Glomerular endothelial cell (primary cell): ENCODE measurements at places on chromosomes 11 and 22. TPM values are rescaled to one million over a fixed set of nuclear protein-coding genes. Genes with fewer than 3 reads are reported as not detected.

DNA sequence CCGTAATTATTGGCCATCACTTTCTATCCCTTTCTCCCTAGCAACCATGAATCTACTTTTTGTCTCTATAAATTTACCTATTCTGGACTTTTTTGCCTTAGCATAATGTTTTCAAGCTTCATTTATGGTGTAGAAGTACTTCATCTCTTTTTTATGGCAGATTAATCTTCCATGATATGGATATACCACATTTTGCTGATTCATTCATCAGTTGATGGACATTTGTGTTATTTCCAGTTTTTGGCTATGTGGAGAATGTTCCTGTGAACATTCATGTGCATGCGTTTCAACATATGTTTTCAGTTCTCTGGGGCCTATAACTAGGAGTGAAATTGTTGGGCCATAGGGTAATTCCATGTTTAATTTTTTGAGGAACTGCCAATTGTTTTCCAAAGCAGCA is 12.8 kb downstream of the CAPN1 start:
- no peak for DNase-seq

GRCh38 chr11:16154715-16155396 is 201.5 kb downstream of the SOX6 start:
- DNase-seq: no peak

DNA sequence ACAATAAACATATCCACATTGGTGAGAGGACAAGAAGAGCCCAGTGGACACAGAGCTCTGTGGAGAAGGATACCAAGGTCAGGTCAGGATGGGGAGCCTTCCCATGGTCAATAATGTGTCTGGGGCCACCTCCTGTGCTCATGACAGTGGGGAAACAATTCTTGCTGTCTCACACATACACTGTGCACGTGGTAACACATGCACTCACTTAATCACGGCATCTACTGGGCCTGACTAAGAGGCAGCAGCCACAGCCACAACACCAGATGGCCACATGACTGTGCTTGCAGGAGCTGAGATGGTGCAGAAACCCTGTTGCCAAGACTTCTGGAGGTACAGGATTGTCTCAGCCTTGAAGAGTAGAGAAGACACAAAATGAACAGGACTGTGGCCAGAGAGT is 28.6 kb downstream of the C22orf42 start:
- no peak for DNase-seq

GRCh38 chr22:39248254-39248653 is 3.5 kb upstream of the PDGFB start:
- no peak for DNase-seq

DNA sequence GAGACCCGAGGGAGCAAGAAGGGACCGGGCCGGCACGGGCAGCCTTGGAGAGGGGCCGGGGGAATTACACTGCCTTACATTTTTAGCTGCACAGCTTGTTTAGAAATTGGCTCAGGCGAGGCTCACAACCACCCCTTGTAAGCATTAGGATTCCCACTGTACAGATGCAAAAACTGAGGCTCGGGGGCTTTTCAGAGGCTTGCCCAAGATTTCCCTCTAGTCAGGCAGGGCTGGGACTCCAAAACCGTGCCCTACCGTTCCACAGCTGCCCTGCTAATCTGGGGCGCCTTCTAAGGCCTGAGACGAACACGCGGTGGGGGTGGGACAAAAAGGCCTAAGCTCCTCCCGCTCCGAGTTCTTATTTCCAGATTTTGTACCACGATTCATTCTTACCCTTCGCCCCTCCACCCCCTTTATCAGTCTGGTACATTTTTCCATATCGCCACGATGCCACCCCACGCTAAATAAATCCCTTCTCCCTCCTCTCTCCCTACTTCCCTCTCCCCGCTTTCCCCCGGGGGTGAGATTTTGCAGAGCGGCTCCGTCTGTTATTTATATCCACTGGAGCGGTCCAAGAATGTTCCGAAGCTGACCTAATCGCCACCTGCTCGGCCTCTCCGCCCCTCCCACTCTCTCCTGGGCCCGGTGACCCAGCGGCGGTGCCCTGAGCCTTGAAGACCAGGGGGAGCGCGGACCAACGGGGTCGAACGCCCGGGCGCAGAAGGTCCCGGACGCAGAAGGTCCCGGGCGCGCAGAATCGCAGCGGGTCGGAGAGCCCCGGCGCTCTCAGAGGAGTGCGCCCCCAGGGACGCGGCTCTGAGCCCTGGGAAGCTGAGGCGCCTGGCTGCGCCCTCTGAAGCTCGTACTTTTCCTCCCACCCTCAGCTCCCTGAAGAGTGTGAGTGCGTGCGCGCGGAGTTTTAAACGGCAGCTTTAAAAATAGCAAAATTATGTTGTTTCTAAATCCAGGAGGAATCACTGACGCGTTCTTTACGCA is 764 bp upstream of the PACSIN3 start:
- DNase-seq: no peak

- DNase-seq: no peak
These were observed 144.3 kb downstream of the TRPC6 start for GRCh38 chr11:101439488-101439887.

- DNase-seq: no peak
These were observed 13.6 kb upstream of the OR56B1 start for GRCh38 chr11:5722622-5723021.

DNA sequence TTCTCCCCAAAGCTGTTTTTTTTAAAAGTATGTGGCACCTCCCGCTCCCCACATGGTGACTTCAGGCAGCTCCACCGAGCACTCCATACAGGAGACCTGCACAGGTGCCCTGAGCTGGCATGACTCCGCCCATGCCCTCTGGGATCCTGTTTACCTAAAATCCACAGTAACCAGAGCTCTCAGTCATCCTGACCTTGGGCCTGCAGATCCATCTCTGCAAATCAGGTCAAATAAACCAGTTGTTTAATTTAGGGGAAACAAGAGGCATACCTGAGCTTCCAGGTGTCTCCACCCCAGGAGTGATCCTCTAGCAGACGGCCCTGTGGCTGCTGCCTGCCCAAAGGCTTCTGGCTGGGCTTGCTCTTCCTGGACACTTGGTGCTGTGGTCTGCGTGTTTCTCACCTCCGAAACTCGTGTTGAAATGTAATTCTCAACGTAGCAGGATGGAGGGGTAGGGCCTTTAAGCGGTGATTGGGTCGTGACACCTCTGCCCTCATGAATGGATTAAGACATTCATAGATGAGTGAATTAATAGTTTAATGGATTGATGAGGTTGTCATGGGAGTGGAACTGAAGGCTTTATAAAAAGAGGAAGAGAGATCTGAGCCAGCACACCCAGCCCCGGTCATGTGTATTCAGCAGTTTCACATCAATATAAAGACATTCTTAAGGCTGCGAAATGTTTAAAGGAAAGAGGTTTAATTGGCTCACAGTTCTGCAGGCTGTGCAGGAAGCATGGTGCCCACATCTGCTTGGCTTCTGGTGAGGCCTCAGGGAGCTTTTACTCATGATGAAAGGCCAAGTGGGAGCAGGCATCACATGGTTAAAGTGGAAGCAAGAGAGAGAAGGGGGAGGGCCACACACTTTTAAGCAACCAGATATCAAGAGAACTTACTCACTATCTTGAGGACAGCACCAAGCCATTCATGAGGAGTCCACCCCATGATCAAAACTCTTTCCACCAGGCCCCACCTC is 34.1 kb downstream of the LINC01488 start:
- no peak for DNase-seq

GRCh38 chr11:6354651-6355485 is 34.6 kb upstream of the CAVIN3 start:
- no peak for DNase-seq

DNA sequence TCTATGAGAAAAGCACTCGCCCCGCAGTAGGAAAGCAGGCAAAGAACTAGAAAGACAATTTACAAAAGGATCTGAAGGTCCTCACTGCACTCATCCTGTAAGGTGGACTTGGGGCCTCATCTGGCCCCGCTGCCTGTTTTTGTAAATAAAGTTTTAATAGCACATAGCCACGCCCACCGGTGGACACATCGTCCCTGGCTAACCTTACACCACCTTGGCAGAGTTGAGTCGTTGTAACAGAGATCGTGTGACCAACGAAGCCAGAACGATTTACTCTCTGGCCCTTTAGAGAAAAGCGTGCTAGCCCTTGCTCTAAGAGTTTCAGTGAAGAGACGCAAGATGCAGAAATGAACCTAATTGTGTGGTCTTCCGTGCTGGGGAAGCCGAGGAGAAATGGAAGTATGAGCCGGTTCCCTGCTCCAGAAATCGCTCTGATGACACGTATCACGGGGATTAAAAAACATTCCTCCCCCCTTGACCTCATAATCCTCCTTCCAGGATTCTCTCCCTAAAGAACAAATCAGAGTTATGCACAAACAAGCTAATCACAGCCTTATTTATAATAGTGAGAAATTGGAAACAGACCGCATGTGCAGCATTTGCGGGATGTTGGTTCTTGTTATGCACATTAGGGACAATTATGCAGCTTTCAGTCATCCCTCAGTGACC is 80.1 kb downstream of the CDKN1C start:
- DNase-seq: no peak

DNA sequence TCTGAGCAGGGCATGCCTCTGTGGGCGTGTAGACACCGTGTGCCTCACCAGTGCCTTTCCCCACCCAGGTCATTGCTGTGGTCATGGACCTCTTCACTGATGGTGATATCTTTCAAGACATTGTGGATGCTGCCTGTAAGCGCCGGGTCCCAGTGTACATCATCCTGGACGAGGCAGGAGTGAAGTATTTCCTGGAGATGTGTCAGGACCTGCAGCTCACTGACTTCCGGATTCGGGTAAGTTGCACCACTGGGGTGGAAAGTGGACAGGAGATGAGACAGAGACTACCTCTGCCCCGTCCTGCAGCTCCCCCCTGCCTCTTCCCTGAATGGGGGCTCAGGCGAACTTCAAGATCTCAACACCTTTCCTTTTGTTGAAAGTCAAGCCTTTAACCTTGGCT is 24.3 kb downstream of the FAM83F start:
- DNase-seq: no peak

GRCh38 chr11:18731949-18732821 is 6.2 kb upstream of the IGSF22 start:
- no peak for DNase-seq

- DNase-seq: no peak
These were observed 8.3 kb downstream of the FTH1 start for GRCh38 chr11:61959114-61959513.

The VWCE gene
- 9.0 and 18.6 TPM in 2 replicates for total RNA-seq

The TUBA8 gene
- 0.19 and 1.8 TPM in 2 replicates for total RNA-seq

The OR6A2 gene
- total RNA-seq: 0.19 and 0.29 TPM in 2 replicates

The DCDC1 gene
- total RNA-seq: not detected in 2 replicates

The KCNK7 gene
- total RNA-seq: 0.58 TPM in 1 of 2 replicates, not detected in the other

The TPBGL gene
- total RNA-seq: 1.3 and 1.6 TPM in 2 replicates

The KCNJ1 gene
- total RNA-seq: 0.05 TPM in 1 of 2 replicates, not detected in the other

The OR8G1 gene
- total RNA-seq: not detected in 2 replicates

The DDIAS gene
- 1.2 and 4.2 TPM in 2 replicates for total RNA-seq

The CCDC87 gene
- 0.18 and 0.73 TPM in 2 replicates for total RNA-seq

The TRIM3 gene
- 17.1 and 46.3 TPM in 2 replicates for total RNA-seq
